ENCODE measurements at places on chromosomes 6 and 20.

DNA sequence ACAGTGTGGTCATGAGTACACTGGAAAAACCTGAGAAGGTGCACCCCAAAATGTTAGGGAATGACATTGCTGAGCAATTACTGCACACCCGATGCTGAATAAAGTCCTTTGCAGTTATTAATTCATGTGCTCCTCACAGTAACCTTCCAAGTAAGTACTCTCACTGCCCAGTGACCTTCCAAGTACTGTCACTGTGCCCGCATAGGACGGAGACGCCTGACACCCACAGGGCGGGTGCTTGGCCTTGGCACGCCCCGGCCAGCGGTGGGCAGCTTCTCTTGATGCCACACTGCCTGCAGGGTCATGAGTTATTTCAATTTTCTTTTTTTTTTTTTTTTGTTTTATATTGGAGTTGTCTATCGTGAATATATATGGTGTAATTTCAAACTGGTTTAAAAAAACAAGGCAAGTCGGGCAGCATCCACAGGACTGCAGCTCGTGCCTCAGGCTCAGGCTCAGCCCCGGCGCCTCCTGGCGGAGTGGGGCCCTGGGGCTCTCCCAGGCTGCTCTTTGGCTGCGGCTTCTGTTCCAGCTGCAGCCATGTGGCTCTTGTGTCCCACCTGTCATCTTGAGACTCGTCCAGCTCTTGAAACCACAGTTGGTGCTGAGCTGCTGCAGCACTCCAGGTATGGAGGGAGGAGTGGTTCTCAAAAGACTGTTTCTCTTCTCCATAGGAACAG, 27.0 kb downstream of the PNLDC1 start:
- DNase-seq: no peak

DNA sequence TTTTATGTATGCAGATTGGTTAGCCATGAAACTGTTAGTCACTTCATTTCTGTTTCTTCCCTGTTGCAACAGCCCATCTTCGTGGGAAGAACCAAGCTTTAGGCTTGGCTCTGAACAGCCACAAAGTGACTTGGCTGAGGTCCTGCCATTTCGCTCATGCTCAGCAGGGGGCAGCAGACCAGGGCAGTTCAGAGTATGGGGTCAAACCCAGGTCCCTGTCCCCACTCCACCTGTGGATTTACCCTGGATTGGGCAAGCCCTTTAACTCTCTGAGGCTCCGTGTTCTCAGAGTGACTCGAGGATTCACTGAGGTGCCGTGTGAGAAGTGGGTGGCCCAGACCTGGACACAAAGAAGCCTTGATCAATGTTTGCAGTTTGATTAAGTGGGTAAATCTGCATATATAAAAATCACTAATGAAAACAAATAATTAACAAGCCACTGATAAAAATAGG, 19.8 kb upstream of the MAP1LC3A start:
- DNase-seq: peak; percentile 38

DNA sequence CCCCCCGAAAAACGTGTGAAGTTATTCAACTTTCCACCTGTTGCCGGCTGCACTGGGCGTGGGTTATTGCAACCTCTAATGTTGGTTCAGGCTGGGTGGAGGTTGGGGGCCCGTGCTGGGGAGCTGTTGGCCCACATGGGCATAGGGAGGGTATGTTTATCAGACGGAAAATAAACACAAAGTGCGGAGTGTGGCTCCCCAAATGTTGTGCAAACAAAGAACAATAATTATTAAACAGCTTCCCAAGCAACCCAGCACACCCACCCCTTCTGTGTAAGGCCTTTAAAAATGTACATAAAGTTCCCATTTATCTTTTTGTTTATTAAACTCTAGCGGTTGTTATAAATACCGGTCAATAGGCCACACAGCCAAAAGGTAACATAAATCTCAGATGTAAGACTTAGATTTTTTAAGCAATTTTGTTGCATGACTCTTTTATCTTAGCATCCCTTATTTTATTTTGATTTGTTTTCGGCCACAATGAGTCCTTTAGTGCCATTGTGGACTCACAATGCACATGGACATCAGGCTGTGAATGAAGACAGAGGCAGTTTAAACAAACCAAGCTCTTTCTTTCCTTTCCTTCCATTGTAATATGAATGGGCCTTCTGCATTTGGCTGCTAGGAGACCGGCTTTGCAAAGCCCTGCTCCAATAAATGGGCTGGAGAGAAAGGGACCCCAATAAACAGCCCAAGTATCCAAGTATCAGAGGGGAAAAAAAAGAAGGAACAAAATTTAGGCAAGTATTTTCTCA, 6.9 kb upstream of the DLL1 start:
- DNase-seq: no peak

DNA sequence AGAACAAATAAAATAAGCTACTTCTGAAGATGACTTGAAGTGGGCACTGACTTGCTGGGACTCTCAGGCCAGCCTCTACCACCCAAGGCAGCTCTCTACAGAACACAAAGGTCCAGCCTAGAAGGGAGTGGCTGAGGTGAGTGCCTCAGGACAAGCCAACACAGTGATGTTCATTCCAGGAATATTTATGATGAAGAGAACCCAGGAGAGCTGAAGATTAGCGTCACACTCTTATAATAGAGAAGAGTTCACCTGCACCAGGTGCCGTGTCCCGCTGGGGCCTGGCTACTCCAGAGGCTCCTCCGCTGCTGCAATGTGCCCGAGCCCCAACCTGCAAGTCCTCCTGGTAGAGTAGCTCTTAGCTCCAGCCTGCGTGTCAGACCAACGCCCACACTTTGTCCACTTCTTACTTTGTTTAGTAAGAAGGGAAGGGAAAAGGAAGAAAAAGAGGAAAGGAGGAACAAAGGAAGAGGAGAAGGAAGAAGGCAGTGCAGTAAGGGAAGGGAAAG, 182.4 kb upstream of the QKI start:
- no peak for DNase-seq

DNA sequence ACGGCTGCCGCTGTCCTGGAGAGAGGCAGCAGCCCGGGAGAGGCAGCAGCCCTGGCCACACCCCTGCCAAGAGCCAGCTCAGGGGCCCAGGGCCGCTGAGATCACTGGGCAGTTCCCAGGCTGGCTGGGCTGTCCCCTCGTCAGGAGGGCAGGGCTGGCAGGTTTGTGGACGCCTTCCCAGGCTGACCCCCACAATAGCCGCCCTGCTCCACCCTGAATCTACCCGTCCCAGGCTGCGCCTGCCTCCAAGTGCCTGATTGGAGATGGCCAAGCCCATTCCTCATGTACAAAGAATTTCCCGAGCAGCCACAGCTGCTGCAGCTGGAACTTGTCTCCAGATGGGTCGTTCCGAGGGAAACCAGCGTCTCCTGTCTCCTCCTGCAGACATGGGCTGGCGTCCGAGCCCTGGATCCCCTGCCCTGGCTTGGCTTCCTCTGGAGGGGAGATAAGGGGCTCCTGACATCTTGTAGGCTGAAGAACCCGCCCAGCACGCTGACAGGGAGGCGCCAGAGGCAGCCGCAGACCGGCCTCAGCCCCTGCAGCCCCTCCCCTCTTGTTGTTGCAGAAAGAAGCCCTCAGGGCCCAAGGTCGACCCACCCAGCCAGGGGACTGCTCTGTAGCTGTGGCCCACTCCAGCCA, 9.4 kb upstream of the GATA5 start:
- no peak for DNase-seq

- no peak for DNase-seq
These were observed 98.2 kb downstream of the SLC35B3 start for GRCh38 chr6:8337147-8337546.

GRCh38 chr20:35618263-35619131, 2.9 kb downstream of the SPAG4 start:
- no peak for DNase-seq

GRCh38 chr6:55395871-55396270, 68.6 kb downstream of the GFRAL start:
- DNase-seq: no peak

DNA sequence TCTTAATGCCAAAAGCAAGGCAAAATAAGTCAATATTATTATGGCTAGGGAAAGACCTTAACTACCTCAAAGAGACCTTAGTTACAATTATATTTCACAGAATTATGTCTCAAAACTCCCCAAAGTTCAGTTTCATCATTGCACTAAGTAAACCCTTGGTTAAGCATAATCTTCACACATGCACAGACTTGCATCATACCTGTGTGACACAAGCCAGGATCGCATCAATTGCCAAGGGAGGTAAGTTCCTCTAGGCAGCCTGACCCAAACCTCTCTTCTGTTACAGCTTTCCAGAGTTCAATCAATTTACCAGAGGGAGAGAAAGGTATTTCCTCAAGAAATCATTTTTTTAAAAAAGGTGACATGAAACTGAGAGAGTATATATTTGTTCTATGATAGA, 31.9 kb upstream of the PRSS35 start:
- DNase-seq: no peak

DNA sequence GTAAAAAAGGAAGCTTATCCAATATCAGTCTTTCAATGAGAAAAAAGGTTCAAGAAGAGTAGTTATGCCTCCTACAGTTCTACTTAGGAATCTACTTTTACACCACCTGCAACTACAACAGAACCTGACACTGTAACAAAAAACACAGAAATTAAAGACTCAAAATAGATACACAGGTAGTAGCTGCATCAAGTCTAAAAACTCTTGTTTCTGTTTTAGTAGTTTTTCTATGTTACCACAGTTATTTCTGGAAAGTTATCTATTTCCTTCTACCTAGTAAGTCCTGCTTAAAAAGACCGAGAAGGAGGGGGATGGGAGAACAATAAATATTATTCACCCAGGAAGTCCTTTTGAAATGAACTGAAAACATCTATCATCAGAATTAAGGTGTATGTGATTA, 52.5 kb downstream of the ATG5 start:
- DNase-seq: no peak

- DNase-seq: no peak
These were observed 6.1 kb upstream of the ULBP3 start for GRCh38 chr6:150075034-150075421.

DNA sequence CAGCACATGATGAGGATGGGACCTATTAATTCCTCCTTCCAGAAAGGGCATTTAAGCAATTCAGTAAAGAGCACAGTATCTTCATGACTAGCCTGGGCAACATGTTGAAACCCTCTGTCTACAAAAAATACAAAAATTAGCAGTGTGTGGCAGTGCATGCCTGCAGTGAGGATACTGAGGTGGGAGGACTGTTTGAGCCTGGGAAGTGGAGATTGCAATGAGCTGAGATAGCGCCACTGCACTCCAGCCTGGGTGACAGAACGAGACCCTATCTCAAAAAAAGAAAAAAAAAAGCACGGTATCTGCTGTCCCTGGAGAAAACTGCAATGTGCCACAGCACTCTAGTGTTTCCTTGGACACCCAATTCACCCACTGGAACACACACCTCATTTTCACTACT, 18.4 kb downstream of the SAMD3 start:
- no peak for DNase-seq

- DNase-seq: no peak
These were observed 718.0 kb downstream of the UTRN start for GRCh38 chr6:145003145-145003544.

GRCh38 chr6:15538766-15539495, 123.9 kb downstream of the DTNBP1 start:
- DNase-seq: no peak

GRCh38 chr6:89679215-89680120, 40.9 kb upstream of the LYRM2 start:
- no peak for DNase-seq

GRCh38 chr6:63817492-63818050, 182.0 kb downstream of the PHF3 start:
- DNase-seq: no peak

- no peak for DNase-seq
These were observed 384 bp upstream of the MANEA start for GRCh38 chr6:95576998-95577303.

DNA sequence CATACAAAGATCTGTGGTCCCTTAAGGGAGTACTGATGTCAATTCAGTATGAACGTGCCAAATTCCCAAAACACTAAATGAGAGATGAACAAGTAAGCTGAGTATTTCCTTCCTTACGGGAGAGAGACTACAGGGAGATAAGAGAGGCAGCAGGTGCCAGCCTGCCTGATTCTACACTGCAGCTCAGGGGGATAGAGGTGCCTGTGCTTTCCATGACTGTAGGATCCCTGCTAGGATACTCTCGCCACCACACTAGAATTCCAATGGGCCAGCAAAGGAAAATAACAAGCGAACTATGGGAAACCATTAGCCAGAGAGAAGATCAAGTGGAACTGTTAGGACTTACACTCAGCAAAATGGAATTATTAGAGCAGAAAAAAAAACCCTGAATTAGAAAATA, 198.5 kb upstream of the BTBD3 start:
- no peak for DNase-seq

DNA sequence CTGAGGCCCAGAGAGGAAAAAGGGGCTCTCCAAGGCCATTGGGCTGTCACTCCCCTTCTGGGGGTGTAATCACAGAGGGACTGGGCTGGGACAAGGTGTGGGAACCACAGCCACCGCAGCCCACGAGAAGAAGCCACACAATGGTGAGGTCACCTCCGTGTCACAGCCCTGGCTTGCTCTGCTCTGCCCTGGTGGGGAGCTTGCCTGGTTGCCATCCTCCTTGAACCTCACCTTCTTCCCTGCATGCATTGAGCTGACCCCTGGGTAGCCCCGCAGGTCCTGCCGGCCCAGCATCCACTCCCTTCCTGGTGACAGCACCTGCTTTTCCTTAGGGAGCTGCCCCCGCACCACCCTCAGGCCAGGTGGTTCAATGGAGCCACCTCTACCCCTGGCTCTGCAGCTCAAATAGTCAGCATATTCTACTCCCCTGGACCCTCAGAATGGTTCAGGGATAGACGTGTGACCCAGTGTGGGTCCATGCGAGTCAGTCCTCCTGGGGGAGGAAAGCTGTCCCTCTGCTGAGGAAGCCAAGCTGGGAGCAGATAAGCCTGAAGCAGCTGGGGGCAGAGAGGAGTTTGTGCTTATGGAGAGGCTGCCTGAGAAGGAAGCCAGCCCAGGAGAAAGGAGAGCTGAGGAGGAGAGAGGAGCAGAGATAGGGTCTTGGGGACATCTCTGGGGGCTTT, 21.3 kb downstream of the RBM38 start:
- no peak for DNase-seq

DNA sequence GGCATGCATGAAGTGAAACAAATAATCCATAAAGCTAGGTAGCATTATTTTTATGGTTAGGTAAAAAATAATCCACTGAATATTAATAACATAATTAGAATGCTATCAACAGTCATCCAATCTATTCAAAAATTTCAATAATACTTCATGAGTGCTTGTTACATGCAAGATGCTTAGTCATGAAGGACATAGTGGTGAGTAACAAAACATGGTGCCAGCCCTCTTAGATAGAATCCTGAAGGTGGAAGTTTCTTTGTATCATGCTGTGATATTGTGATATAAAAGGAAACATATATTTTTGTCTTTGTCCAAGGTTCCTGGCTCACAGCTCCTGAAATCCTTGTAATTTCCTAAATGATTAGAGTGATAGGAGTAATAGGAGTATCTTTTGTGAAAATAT, 14.9 kb downstream of the RCAN2 start:
- no peak for DNase-seq
